Fibroblast of lung (primary cell): ENCODE measurements at places on chromosomes 12 and 14.

- DNase-seq: no peak
Observed at GRCh38 chr14:51014625-51015024, 70.3 kb upstream of the PYGL start.

DNA sequence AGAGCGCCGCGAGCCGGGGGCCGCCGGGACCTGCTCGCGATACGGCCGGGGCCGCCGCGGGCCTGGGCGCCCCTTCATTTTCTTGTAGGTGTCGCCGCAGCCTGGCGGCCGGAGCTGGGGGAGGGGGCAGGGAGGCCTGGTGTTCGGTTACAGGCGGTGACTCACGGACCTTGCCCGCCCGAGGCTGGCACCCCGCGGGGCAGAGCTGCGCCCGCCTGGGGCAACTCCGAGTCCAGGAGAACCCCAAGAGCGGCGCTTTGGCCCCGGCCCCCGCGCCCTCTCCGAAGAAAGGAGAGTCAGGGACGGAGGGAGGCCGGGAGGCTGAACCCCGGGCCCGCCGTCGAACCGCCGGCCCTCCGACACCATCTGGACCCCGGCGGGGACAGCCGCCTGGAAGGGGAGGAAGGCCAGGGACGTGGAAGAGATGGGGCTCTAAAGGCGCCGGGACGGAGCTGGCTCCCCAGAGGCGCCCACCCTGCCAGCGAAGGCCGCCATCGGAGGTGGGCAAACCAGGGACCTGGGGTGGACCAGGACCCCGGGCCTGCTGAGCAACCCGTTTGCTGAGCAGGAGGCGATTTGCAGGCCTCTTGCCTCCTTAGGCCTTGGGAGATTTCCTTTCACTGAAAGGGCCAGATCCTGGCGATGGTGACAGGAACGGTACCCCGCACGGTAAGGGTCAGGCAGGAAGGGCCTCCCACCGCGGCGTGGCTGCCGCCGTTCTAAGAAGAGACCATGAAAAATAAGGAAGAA is 843 bp upstream of the NUAK1 start:
- DNase-seq: peak; percentile 76

- no peak for DNase-seq
Observed at GRCh38 chr12:1603269-1603993, 9.1 kb upstream of the FBXL14 start.

- no peak for DNase-seq
Observed at GRCh38 chr12:128825835-128826234, 2.1 kb upstream of the SLC15A4 start.

DNA sequence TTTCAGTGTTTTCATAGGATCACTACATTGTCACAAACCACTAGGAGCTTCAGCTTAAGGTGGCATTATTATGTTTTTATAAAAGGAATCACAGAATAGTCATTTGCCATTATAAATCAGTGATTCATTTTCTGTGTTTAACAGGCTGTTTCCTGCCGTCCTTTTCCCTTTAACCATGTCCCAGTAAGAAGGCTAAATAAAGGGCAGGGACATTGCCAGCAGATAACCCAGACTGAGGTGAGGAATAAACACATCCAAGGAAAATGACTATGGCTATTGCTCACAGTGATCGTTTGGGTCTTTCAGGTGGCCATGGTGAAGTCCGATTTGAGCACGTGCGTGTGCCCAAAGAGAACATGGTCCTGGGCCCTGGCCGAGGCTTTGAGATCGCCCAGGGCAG is 17.9 kb upstream of the ALDH2 start:
- no peak for DNase-seq

- peak; percentile 46 for DNase-seq
Observed at GRCh38 chr12:15721316-15722115, 67.7 kb downstream of the EPS8 start.

- no peak for DNase-seq
Observed at GRCh38 chr14:24279301-24280186, 8.1 kb upstream of the RABGGTA start.

- no peak for DNase-seq
Observed at GRCh38 chr14:37270629-37271028, 72.9 kb downstream of the MIPOL1 start.

DNA sequence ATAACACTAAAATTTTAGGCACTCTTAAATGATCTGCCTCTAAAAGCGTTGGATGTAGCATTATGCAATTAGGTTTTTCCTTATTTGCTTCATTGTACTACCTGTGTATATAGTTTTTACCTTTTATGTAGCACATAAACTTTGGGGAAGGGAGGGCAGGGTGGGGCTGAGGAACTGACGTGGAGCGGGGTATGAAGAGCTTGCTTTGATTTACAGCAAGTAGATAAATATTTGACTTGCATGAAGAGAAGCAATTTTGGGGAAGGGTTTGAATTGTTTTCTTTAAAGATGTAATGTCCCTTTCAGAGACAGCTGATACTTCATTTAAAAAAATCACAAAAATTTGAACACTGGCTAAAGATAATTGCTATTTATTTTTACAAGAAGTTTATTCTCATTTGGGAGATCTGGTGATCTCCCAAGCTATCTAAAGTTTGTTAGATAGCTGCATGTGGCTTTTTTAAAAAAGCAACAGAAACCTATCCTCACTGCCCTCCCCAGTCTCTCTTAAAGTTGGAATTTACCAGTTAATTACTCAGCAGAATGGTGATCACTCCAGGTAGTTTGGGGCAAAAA is 4.1 kb downstream of the CDKN1B start:
- DNase-seq: no peak

DNA sequence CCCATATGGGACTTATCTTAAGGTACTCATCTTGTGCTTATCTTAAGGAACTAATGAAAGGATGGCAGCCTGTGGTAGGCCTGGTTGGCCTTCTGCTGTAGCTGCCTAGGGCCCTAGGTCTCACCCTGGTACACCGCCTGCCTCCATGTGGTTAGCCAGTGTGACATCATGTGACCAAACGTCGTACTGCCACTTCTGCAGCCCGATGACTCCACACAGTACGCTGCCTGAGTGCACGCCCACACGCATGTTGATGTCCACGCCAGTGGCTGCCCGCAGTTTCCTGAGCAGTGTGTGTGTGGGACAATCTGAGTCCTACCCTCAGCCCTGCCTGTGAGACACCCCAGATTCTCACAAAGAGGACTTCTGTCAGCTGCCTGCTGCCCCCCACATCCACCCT is 5.1 kb downstream of the ADCY4 start:
- no peak for DNase-seq

- DNase-seq: no peak
Observed at GRCh38 chr12:56520506-56520905, 1.1 kb upstream of the RBMS2 start.

- DNase-seq: peak; percentile 98
Observed at GRCh38 chr12:116455540-116456329, 103.4 kb upstream of the MAP1LC3B2 start.

GRCh38 chr12:113983265-113983664 is 17.1 kb upstream of the RBM19 start:
- no peak for DNase-seq

DNA sequence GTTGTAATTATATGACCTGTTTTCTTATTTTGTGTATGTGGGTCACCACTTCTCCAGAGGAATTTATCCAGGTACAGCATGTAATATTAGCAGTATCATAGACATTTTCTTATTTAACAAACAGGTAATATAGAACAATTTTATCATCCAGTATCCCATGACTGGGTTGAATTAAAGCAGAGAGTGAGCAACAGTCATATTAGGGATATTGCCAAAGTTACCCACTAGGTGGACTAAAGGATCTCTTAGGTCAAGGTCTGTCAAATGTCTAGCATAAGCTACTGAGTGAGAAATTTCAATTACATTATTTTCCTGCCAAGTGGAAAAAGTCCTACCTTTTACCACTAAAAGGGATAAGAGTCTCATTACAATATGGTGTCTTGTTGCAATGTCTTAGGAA is 62.1 kb upstream of the TRIM9 start:
- no peak for DNase-seq

- DNase-seq: no peak
Observed at GRCh38 chr12:132343294-132344004, 14.1 kb upstream of the GALNT9 start.

- DNase-seq: no peak
Observed at GRCh38 chr12:92560713-92561542, 141.9 kb upstream of the PLEKHG7 start.

DNA sequence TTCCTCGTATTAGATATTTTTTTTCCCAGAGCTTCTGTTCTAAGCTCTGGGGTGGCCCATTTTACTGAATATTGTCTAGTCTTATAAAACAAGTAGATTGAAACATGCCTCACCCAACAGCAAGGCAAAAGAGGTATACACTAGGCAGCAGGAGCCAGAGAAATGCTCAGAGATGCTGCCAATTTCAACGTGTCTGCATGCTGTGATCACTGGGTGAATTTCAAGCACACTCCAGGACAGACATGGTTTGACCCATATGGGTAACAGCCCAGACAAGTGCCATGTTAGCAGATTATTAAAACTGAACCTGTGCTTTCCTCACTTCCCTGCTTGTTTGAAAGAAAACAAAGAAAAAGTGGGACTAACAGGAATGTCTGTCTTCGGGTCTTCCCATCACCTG is 321.3 kb downstream of the MED13L start:
- no peak for DNase-seq

GRCh38 chr12:94925206-94925605 is 78.3 kb downstream of the NDUFA12 start:
- DNase-seq: no peak

- no peak for DNase-seq
Observed at GRCh38 chr12:116325336-116325664, 47.8 kb upstream of the MED13L start.

DNA sequence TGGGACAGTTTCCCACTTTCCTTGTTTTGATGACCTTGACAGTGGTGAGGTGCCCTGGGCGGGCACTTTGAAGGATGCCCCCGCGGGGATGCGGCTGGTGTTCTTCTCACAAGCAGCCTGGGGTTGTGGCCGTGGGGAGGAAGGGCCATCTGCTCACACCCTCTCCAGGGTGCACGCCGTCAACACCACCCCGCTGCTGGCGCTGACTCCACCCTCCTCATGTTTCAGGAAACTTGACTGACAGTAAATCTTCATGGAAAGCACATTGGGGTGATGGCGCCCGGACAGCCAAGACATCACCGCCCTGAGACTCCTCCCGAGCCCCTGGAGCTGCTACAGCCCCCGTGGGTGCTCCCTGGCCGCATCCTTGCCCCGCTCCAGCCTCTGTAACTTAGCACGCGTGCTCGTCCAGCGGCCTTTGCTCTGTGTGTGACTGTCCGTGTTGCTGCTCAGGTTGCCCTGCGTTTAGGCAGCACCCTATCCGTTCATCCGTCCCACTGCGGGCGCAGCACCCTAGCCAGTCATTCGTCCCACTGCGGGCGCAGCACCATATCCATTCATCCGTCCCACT is 150.2 kb upstream of the C14orf180 start:
- DNase-seq: no peak

DNA sequence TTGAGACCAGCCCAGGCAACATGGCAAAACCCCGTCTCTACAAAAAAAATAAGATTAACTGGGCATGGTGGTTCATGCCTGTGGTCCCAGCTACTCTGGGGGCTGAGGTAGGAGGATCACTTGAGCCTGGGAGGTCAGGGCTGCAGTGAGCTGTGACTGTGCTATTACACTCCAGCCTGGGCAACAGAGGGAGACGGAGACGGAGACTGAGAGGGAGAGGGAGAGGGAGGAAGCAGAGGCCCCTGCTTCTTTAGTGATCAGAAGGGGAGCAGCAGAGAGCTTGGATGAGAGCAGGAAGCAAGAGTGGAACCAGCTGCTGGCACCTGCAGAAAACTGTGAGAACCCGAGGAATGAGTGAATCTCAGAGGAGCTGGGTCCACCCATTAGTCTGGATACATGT is 45.9 kb downstream of the ISCA2 start:
- DNase-seq: no peak

- DNase-seq: no peak
Observed at GRCh38 chr14:80965037-80965436, 9.6 kb downstream of the TSHR start.

- no peak for DNase-seq
Observed at GRCh38 chr12:94041850-94042249, 106.5 kb upstream of the PLXNC1 start.

GRCh38 chr12:43028826-43029225 is 439.3 kb upstream of the PRICKLE1 start:
- DNase-seq: no peak

DNA sequence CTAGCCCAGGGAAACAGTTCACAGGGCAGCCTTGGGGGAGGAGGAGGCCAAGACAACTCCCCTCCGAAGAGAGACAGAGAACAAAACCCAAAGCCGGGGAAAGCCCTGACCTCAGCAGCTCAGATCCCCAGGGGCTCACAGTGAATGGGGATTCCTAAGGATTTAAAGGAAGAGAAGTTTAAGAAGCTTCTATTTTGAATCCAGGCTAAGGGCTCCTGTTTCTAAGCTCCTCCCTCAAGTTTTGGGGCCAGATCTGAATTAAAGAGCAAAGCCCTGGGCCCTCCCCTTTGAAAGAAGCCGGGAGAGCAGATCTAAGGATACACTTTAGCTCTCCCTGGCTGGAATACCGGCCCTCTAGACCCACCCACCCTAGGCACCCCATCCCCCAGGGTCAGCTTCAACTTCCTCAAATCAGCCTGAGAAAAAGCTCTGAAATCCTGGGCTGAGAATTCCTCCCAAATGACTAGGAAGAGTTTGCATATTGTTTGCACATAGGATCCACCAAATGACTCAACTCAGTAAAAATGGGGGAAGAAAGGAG is 3.9 kb downstream of the KDM2B start:
- DNase-seq: peak; percentile 90

DNA sequence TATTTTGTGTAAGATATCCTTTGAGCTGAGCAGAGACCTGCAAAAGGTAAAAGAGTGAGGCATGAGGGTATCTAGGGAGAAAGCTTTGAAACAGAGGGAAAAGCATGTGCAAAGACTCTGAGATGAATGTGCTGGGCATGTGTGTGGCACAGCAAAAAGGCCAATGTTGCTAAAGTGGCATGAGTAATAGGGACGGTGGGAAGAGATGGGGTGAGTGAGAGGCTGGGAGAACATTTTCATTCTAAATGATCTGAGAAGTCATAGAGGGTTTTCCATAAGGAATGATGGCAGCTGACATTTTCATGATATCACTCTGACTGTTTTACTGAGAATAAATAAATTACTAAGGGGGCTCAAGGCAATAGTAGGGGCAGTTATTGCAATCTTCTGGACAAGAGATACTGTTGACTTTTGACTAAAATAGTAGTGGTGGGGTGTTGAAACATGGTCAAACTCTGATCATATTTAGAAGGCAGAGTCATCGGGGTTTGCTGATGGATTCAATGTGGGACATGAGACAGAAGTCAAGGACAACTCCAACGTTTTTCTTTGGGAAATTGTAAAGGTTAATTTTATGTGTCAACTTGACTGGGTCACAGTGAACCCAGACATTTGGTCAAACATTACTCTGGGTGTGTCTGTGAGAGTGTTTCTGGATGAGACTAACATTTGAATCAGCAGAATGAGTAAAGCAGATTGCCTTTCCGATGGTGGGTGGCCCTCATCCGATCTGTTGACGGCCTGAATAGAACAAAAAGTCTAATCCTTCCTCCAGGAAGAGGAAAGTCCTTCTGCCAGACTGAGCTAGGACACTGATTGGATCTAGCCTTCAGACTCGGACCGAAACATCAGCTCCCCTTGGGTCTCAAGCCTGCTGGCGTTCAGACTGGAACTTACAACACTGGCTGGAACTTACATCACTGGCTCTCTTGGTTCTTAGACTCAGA is 193.9 kb upstream of the PLXNC1 start:
- peak; percentile 28 for DNase-seq
